ENCODE measurements at places on chromosomes 1 and 21. TPM values are rescaled to one million over a fixed set of nuclear protein-coding genes. Genes with fewer than 3 reads are reported as not detected.

FAM72A gene
- 3.0 TPM for total RNA-seq

CCDC181 gene
- 15.2 TPM for total RNA-seq

NR0B2 gene
- not detected for total RNA-seq

SPSB1 gene
- total RNA-seq: 3.7 TPM

PLA2G2E gene
- not detected for total RNA-seq

PAQR6 gene
- 25.6 TPM for total RNA-seq

SYNC gene
- 7.8 TPM for total RNA-seq

OR2L5 gene
- total RNA-seq: 1.8 TPM
